ENCODE measurements at places on chromosomes 12 and 14.
A peak's percentile ranks its signal among the peaks of the same experiment; 100 is the strongest.

GRCh38 chr12:104568935-104569334, 112.2 kb downstream of the CHST11 start:
- DNase-seq, result no peak

- DNase-seq, result no peak
Measured at GRCh38 chr12:52976574-52977071, 27.7 kb downstream of the KRT18 start.

- DNase-seq, result no peak
Measured at GRCh38 chr12:11677752-11678151, 28.3 kb downstream of the ETV6 start.

GRCh38 chr12:109555431-109556315, 17.6 kb downstream of the MMAB start:
- DNase-seq, result no peak

- no peak for DNase-seq
Measured at GRCh38 chr14:20468764-20469241, 403 bp upstream of the PNP start.

GRCh38 chr14:50947446-50947845, 3.2 kb upstream of the PYGL start:
- no peak for DNase-seq

GRCh38 chr12:122389677-122390076, 32.8 kb downstream of the CLIP1 start:
- no peak for DNase-seq

DNA sequence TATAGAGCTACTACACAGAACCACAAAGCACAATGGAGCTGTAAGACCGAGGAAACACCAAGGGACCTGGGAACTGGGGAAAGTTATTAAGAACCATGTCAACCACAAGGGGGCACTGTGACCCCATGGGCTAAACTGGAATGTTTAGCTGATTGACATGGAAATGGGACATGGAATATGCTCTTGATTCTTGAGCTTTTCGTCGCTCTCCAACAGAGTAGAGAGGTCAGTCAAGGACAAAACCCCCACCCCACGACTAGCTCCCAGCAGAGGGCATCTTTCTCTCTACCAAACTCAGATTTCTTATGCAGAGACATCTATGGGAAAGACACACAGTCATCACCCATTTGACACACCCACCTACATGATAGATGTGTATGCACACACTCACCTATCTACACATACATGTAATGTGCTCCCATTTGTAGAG, 10.1 kb downstream of the NDRG2 start:
- peak; percentile 81 for DNase-seq

DNA sequence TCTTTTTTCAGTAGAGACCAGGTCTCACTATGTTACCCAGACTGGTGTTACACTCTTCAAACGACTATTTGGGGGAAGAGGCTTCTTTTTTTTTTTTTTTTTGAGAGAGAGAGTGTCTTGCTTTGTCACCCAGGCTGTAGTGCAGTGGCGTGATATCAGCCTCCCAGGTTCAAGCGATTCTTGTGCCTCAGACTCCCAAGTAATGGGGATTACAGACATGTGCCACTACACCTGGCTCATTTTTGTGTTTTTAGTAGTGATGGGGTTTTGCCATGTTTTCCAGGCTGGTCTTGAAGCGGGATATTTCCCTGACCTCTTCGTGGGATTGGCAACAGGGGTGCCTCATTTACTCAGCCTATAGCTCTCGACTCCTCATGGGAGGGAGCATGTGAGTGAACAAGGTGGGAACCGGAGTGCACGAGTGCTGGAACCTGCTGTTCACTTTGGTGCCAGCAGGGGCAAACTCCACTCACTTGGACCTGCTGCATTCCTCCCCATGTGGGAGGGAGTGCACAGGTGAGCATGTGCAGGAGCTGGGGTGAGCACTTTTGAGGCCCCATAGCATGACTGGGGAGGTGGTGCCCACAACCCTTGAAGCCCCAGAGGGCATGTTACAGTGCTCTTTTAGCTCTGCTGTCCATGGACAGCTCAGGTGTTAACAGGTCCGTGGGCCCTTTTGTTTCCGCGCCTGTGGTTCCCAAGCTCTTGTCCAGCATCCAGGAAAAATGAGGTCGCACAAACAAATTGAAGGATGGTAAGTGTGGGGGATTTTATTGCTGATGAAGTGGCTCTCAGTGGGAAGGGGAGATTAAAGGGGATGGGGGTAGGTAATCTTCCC, 79.1 kb upstream of the HECTD1 start:
- DNase-seq, result no peak

- no peak for DNase-seq
Measured at GRCh38 chr12:101759396-101760047, 20.3 kb upstream of the SYCP3 start.

- no peak for DNase-seq
Measured at GRCh38 chr12:1474574-1475153, 119.7 kb downstream of the FBXL14 start.

- peak; percentile 36 for DNase-seq
Measured at GRCh38 chr14:90383731-90384542, 12.9 kb upstream of the CALM1 start.

DNA sequence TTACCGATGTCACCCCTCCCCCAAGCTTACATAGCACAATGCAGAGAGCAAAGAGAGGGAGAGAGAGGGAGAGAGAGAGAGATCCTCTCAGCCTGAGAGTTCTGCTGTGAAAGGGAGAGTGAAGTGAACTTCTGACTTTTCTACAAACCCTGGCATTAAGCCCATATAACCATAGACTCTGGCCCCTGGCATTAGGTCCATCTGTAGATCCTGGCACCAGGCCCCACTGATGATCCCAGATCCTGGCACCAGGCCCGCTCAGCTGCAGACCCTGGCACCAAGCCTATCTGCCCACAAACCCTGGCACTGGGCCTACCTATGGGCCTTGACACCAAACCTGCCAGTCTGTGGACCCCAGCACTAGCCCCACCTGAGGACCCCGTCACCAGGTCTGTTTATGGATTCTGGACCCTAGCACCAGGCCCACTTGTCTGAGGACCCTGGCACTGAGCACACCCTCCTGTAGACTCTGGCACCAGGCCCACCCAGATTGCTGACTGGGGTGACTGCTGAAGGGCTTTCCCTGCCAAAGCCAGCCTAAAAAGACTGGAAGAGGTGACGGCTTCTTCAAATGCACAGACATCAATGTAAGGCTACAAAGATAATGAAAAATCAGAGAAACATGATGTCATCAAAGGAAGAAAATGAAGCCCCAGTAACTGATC, 14.5 kb upstream of the KRT83 start:
- no peak for DNase-seq

DNA sequence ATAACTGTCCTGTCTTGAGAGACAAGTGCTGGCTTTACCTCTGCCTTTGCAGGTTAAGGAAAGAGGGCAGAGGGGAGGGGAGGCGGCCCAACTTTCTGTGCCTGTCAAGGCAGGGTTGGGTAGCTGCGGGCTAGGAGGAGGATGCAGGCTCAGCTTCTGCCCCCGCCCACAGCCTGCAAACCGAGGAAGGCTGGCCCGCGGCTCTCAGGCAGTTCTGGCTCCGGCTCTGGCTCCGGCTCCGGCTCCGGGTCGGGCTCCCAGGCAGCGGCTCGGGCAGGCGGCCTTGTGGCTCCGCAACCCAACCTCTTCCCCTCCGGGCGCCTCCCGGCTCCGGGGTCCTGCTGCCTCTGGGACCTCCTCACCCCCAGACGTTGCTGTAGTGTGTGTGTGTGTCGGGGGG, 92.9 kb downstream of the TMEM30B start:
- DNase-seq, result no peak

DNA sequence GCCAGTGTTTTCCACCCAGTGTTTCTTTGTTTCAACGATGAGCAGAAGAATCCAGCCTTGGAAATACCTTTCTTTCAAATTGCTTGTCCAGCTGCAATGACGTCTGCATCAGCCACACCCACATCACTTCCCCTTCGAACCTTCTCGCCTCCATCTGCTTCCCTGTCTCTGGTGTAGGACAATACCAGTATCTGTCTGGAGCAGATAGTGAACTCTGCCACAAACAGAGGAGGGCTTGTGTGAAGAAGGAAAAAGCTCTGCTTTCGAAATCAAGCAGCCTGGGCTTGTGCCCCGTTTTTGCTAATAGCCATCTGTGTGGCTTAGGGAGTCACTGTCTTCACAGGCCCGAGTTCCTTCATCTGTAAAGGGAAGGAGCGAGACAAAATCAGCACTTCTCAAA, 415.4 kb downstream of the ZFP36L1 start:
- no peak for DNase-seq

DNA sequence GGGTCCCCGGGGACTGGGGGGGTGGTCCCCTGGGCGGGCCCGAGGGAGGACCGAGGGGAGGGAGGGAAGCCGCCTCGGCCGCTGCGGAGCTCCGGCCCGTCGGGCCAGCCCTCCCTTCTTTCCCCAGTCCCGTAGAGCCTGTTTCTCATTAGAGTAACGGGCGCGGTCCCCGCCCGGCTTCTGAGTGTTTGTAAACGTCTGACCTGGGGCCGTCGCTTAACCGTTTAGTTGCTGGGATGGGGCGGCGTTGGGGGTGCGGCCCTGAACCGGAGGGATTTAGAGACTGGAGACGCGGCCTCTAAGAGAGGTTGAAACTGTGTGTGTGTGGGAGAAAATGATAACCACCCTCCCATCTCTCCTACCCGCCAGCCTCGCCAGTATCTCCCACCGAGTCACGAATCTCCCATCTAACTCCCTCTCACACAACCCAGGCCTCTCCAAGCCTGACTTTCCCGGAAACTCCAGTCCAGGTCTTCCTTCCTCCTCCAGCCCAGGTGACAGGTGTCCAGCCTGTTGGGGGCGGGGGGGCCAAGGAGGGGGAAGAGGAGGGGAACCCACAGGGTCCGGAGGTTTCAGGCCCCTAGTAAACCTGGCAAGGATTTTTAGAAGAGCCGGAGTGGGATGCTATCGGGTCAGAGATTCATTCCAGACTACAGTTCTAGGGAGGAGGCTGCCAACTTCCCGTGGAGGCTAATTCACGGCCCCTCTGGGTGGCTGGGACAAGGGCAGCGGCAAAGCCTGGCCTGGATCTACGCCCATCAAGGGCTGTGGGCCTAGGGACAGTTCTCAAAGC, 1.1 kb upstream of the NFATC4 start:
- DNase-seq, result no peak

- DNase-seq, result no peak
Measured at GRCh38 chr12:110498984-110499706, 2.8 kb downstream of the VPS29 start.

- no peak for DNase-seq
Measured at GRCh38 chr14:98944989-98945388, 327.0 kb downstream of the BCL11B start.

DNA sequence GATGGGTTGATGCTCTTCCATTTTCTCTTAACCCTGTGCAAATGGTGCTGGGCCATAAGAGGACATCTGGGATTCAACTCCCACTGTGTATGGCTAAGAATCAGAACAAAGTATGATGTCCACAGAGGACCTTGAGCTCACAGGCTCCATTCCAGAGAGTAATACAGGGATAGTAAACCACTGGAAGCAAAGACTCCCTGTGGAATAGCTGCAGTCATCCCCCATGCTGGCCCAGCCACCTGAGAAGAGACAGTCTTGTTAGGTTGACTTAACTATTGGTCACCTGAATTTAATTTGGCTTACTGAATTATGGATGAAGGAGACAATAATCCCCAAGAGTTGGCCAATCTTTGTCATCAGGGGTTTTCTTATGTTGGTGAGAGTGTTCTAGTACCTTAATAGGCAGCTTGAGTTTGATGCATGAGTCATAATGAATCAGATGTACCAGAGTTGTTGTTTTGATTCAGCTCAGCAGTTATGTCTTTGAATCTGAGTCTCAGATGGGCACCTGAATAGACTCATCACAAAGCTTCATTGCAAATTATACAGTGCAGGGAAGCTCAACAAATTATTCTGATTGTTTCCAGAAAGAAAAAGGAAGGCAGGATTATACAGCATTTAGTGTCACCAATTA, 122.7 kb downstream of the SSPN start:
- no peak for DNase-seq

DNA sequence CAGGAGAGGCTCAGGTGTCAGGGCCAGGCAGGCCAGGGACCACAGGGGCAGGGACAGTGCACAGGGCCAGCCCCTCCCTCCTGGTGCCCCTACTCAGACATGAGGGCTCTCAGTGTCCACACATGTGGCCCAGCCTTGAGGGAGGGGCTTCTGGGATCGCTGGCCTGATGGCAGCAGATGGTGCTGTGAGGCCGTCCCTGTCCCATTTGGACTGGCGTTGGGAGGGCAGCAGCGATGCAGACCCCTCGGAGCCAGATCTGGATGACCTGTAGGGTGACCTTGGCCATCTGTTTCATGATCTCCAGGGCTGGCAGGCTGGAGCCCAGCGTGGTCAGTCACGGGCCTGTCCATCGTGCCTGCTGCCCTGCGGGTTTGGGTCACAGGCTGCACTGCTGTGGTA, 377.6 kb downstream of the TMEM121 start:
- DNase-seq, result no peak

DNA sequence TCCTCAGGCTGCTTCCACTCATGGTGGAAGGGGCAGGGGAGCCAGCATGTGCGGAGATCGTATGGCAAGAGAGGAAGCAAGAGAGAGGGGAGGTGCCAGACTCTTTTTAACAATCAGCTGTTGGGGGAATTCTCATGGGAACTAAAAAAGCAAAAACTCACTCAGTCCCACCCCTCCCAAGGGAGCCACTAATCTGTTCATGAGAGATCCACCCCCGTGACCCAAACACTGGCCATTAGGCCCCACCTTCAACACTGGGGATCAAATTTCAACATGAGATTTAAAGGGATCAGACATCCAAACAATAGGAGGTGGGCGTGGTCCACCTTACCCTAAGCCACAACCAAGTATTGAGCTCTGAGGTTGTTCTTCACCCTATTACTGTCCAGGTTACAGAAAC, 375.1 kb downstream of the GRIN2B start:
- no peak for DNase-seq

DNA sequence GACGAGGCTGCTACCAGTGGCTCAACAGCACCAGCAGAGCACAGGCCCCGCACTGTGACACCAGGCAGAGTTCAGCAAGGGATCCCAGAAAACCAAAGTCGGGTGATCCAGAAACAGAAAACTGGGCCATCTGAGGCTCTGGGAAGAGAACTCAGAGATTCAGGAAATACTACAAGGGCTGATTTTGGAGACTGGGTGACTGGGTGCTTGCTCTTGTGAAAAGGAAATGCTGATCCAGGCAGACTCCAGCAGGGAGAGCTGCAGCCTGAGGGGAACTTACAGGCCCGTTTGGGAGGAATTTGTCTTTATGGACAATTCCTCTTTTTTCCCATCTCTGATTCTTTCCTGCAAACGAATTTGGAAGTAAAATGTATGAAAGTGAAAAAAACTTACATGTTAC, 28.2 kb downstream of the FOXN3 start:
- no peak for DNase-seq

GRCh38 chr12:3202734-3203446, 125.7 kb downstream of the TSPAN9 start:
- DNase-seq, result peak; percentile 43

GRCh38 chr14:93792391-93792790, 4.1 kb upstream of the PRIMA1 start:
- no peak for DNase-seq

DNA sequence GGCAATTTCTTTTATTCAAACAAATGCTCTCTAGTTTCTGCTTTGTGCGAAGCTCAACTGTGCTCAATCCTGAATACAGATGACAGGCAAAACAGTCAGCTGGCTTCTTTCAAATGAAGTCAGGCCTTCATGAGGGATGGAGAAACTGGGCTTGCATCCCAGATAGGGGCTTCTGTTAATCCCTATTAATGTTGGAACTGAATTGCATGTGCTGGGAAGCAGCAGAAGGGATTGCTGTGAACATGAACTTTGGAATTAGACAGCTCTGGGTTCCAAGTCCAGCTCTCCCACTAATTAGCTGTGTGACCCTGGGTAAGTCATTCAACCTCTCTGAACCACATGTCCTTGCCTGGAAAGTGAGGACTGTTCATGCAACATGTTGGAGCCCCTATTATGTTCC, 21.1 kb upstream of the CORO1C start:
- DNase-seq, result no peak

GRCh38 chr12:95582230-95583058, 31.2 kb upstream of the USP44 start:
- DNase-seq, result no peak
